SJCRH30 (cell line): ENCODE measurements at places on chromosomes 13 and 19. TPM values are rescaled to one million over a fixed set of nuclear protein-coding genes. Genes with fewer than 3 reads are reported as not detected.

- no peak for DNase-seq
These were observed 4.4 kb downstream of the CILP2 start for GRCh38 chr19:19542507-19542906.

DNA sequence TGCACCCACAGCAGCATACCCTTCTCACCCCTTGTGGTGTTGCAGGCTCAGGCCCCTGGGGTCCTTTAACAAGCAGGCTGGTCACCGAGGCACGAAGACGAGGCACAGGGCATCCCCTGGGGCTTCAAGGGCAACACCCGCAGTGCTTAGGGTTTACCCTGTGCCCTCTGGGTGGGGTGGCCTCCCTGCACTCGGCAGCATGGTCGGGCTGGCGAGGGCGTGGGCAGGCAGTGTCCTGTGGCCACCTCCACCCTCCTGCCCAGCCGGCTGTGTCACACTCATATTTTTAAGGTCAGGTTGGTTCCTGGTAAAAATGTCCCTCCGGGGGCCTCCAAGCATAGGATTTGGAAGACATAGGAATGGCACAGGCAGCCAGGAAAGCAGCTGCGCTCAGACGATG lies 11.4 kb upstream of the ZNF135 start:
- no peak for DNase-seq

TPTE2 gene
- total RNA-seq: not detected in 2 replicates

SIGLEC10 gene
- not detected in 2 replicates for total RNA-seq

DNA sequence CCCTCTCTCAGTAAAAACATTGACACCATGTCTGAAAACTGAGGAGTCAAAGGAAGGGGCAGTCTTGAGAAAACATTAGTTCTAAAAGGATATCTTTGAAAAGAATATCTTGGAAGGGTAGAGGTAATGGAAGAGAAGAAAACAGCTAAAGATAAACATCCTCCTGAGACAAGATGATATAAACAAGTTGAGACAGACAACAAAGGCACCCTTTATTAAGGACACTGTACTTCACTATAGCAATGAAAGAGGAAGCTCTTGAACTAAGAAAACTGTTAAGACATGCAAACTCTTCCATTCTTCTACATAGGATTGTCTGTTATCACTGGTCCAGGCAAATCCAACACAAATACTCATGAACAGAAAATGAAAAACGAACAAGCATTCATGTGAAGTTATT lies 46.3 kb downstream of the MTMR6 start:
- DNase-seq: no peak

GRCh38 chr13:50636007-50636704 lies 207.3 kb downstream of the DLEU7 start:
- no peak for DNase-seq

- no peak for DNase-seq
These were observed 242.1 kb downstream of the DACH1 start for GRCh38 chr13:71624653-71625600.

- DNase-seq: no peak
These were observed 3.6 kb downstream of the TPT1 start for GRCh38 chr13:45337395-45337794.

- no peak for DNase-seq
These were observed 1227.1 kb downstream of the SLITRK1 start for GRCh38 chr13:82654861-82655855.

DNA sequence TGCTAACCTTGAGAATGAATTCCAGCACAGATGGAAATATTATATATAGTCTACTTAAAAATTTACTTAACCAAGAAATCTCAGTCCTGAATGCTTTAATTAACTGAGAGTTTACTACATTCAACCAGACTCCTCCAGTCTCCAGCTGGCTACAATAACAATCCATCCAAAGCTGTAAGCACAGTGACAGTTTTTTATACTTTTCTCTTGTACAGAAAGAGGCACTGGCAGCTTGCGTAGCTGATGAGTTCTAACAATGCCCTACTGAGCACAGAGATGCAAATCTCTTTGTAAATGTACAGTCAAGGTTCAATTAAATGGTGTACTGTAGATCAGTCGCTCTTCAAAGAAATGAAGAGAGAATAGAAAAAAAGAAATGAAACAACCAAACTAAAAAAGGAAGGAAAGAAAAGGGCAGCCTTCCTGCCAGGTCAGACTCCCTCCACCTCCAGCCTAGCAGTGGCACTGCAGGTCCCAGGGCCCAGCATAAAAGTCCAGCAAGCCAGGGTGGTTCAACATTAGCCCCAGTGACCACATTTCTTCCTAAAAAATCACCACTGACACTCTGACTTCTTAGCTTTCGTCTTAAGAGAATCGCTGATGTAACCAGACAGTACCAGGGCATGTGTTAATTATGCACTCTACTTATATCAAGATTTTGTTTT lies 88.4 kb downstream of the SACS start:
- DNase-seq: no peak

GRCh38 chr13:20002787-20003186 lies 44.3 kb downstream of the ZMYM2 start:
- DNase-seq: no peak

PSG5 gene
- not detected in 2 replicates for total RNA-seq

CBY2 gene
- not detected in 2 replicates for total RNA-seq

CEACAM21 gene
- 5.5 and 5.6 TPM in 2 replicates for total RNA-seq

- peak; percentile 40 for DNase-seq
These were observed 19.8 kb downstream of the LRRC4B start for GRCh38 chr19:50548191-50549058.

- DNase-seq: no peak
These were observed 36.6 kb upstream of the MEDAG start for GRCh38 chr13:30869491-30869890.

IGSF23 gene
- not detected in 2 replicates for total RNA-seq

GRCh38 chr13:74969419-74969818 lies 512.5 kb downstream of the TBC1D4 start:
- no peak for DNase-seq

GRCh38 chr19:47765523-47766358 lies 12.8 kb upstream of the SELENOW start:
- DNase-seq: peak; percentile 78

MADCAM1 gene
- 0.18 TPM in 1 of 2 replicates, not detected in the other for total RNA-seq

SCN1B gene
- 1.2 and 2.3 TPM in 2 replicates for total RNA-seq
